Activated naive CD8-positive, alpha-beta T cell treated with anti-CD3 and anti-CD28 coated beads, Interleukin-2, amount 10 ng/mL, durations not matched to agents 7 days and 5 days (primary cell): ENCODE measurements at places on chromosomes 2 and 18. TPM values are rescaled to one million over a fixed set of nuclear protein-coding genes. Genes with fewer than 3 reads are reported as not detected.

Gene CCDC102B
- total RNA-seq = 3.9 TPM

Gene ASB1
- 32.1 TPM for total RNA-seq

Gene FLACC1
- 2.9 TPM for total RNA-seq

Gene ICOS
- total RNA-seq = 32.2 TPM

GRCh38 chr2:151754253-151754897, 20.1 kb upstream of the NEB start:
- no peak for DNase-seq

DNA sequence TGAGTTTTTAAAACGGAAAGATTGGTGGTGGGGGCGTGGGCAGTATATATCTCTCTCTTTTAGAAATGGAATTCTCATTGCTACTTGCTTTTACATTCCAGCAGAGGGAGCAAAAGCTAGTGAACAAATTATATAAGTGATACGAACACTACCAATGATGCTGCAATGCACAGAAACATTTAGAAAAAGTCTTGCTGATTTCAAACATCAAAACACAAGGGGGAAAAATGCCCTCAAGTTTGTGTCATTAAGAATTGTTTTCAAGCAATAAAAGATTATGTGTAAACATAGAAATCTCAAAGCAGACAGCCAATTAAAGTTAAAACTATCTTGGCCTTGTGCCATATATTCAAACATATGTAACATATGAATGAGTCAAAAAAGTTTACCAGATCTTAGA, 296.3 kb upstream of the KCNJ3 start:
- DNase-seq = no peak

GRCh38 chr2:10784719-10785118, 27.9 kb downstream of the PDIA6 start:
- DNase-seq = no peak

DNA sequence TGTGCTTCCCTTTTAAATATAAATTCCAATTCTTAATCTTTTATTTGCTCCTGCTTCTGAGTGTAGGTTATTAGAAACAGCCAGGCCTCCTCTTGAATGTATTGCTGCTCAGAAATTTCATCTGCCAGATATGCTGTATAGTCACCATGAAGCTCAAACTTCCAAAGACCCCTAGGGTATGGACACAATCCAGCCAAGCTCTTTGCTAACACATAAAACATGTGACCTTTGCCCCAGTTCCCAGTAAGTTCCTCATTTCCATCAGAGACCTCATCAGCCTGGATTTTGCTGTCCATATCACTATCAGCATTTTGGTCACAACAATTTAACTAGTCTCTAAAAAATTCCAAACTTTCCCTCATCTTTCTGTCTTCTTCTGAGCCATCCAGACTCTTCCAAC, 75.2 kb downstream of the MAP2 start:
- no peak for DNase-seq

DNA sequence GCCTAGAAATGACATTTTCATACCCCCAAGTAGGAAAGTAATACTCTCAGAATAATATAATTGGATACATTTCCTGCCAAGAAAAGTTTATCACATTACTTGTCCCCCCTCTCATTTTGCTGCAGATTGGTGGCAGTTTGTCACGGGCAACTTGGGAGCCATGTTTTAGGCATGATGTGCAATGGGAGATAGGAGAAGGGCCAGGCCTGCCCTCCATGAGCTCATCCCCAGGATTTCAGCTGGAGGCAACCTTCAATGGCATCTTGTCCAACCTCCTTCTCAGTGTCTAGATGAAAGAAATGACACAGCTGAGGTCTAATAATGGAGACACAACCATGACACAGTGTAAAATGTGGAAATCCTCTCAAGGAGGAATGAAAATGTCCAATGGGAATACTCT, 11.4 kb upstream of the RAB31 start:
- DNase-seq = no peak

DNA sequence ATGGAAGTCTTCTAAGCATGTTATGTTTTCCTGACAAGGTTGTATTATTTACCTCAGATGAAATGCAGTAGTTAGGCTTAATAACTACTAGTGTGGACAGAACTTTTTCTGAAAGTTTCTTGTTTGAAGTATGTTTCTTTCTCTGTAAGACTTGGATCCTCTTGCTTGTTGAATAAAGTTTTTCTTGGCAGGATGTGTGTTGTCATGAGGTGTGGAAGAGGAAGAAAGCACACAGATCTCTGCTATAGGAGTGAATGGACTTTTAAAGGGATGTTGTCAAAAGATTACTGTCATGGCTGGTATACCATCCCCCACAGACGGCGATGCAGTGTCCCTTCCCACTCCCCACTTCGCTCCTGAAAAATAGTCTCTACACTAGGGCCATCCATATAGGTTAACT, 2.6 kb downstream of the CAB39 start:
- no peak for DNase-seq

DNA sequence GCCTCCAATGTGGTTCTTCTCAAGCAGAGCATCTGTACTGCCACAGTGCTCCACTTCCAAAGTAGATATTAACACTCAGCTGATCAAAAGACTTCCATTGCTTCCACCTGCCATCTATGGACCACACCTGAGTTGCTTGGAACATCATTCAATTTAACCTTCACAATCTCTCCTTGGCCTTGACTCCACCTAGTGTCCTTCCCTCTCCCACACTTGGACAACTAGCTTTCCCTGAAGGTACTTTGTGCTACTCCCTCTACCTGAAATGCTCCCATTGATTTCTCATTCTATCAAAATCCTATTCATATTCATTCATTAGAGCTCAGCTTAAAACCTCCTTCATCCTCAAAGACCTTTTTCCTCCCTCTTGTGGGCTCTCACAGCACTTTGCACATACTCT, 48.7 kb downstream of the SOWAHC start:
- no peak for DNase-seq

DNA sequence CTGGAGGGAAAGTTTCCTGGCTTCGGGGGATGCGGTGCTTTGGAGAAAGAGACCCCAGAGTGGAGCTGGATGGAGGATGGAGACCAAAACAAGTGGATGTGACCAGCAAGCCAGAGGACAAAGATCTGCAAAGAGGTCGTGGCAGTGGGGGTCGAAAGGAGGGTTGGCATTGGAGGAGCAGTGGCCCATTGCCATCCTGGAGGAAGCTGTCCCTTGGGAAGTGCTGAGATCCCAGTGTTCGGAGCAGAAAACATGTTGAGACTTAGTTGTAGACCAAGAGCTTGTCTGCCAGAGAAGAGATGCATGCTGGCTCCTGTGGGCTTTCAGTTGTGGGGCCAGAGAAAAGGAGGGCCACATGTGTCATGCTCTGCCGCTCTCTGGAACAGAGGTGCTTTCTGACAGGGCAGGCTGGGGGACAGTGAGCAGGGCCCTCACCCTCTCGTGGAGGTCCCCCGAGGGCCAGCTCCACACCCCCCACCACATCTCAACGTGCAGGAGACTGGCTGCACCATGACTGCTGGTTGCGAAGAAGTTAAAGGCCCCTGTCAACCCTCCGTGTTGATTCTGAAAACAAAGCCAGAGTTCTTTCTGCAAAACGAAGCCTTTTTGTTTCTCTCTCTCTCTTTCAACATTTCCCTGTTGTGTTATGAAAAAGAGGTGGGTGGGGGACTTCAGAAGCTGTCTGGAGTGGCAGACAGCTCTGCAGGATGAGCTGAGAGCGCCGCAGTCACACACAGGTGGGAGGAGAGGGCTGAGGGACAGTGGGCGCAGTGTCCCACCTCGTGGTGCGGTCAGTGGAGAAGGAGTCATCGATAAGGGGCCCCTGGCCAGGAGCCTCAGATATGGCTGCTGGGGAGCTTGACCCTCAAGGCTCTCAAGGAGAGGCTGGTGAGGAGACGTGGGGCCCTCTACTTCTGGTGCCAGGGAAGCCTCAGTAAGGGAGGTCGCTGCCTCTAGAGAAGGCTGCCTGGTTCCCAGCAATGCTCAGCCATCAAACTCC, 77.6 kb upstream of the BCL2L11 start:
- no peak for DNase-seq

- DNase-seq = no peak
These were observed 445.8 kb upstream of the RGPD4 start for GRCh38 chr2:107380912-107381311.
